ENCODE measurements at places on chromosomes 7 and 10. TPM values are rescaled to one million over a fixed set of nuclear protein-coding genes. Genes with fewer than 3 reads are reported as not detected.

GRCh38 chr7:68216051-68216450, 1219.4 kb downstream of the TYW1 start:
- DNase-seq: no peak

GRCh38 chr7:96495751-96496216, 173.9 kb upstream of the SLC25A13 start:
- no peak for DNase-seq

GRCh38 chr7:85287106-85287825, 100.4 kb upstream of the SEMA3D start:
- DNase-seq: no peak

GRCh38 chr10:8462565-8462964, 408.1 kb downstream of the GATA3 start:
- no peak for DNase-seq

GRCh38 chr10:86648704-86649427, 5.5 kb upstream of the OPN4 start:
- no peak for DNase-seq

DNA sequence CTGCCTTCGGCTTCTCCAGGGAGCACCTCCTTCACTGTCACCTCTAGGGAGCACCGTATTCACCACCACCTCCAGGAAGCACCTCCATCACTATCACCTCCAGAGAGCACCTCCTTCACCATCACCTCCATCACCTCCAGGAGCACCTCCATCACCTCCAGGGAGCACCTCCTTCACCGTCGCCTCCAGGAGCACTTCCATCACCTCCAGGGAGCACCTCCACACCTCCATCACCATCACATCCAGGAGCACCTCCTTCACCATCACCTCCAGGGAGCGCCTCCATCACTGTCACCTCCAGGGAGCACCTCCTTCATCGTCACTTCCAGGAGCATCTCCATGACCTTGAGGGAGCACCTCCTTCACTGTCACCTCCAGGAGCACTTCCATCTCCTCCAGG, 102.3 kb downstream of the DNAJB6 start:
- DNase-seq: no peak

Gene KLF14
- total RNA-seq: not detected

Gene INA
- total RNA-seq: 0.38 TPM

Gene CNPY1
- not detected for total RNA-seq

All from activated T-cell treated with anti-CD3 and anti-CD28 coated beads, Interleukin-2, amount 50 U/mL, for 4 hours (primary cell).